ENCODE measurements at places on chromosomes 3 and 15.

DNA sequence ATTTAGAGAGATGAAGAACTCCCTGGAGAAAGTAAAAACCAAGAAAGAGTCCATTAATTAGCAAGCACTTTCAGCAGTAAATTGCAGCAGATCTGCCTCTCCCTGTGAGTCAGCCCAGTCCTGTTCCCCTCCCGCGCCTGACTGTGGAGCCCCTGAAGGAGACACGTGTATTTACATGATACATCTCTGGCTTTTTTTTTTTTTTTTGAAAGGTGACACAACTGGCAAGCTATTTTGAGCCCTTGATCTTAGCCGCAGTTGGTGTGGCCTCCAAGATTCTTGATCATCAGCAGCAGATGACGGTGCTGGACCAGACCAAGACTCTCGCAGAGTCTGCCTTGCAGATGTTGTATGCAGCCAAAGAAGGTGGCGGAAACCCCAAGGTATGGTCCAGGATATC, 271.8 kb upstream of the TPM1 start:
- DNase-seq: peak; percentile 91

GRCh38 chr3:197520311-197521276, 35.2 kb downstream of the BDH1 start:
- peak; percentile 29 for DNase-seq

DNA sequence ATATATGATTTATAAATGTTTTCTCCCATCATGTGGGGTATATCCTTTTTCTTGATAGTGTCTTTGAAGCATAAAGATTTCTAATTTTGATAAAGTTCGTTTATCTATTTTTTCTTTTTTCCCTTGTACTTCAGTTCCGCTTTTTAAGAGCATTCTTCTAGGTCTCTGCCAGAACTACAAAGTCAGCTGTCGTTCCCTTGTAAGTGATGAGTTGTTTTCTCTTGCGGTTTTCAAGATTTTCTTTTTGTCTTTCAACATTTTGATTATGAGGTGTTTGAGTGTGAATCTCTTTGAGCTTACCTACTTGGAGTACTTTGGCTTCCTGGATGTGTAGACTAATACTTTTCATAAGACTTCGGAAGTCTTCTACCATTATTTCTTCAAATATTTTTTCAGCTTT, 9.3 kb upstream of the PRICKLE2 start:
- no peak for DNase-seq

- DNase-seq: peak; percentile 50
Measured at GRCh38 chr3:143951351-143951971, 20.2 kb upstream of the DIPK2A start.

DNA sequence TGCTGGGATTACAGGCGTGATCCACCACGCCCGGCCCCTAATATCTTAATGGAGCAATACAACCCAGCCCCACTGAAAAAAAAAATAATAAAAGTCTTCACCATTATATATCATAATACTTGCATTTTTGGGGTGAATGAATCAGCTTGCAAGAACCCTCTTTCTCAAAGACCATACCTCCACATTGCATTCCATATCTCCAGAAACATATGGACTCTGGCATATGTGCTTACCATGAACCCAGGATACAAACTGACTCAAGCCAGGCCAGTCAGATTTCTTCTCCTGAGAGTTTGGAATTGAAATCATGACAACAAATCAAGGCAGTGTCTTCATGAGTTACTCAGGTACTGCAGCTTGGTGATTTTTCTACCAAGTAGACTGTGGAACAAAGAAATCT, 101.2 kb downstream of the FRMD5 start:
- no peak for DNase-seq

DNA sequence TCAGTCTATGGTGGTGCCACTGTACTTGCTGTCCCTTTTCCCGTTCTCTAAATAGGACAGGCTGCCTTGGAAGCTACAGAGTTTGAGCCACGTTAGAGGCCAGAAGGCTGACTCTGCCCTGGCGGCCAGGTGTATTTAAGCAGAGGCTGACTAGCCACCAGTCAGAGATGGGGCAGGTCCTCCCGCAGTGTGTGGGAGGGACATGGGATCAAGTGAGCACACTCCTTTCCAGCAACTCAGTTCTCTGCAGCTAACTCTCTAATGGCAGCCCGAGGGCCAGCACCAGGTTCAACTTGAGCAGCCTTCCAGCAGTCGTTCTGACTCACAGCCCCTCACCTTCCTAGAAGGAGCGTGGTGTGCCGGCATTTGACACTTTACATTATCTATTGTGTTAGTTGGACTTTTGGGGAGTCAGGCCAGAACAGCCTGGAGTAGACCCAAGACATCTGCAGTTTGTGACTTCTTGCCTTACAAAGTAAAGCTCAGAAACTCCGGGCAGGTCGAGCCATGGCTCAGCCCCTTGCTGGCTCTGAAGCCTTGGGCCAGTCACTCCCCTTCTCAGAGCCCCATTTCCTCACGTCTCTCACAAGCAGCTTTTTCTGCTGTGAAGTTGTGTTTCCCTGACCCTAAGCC, 46.7 kb upstream of the MYZAP start:
- DNase-seq: no peak

GRCh38 chr3:141442446-141442845, 44.4 kb upstream of the RASA2 start:
- DNase-seq: no peak

GRCh38 chr3:90092994-90093393, 985.6 kb downstream of the EPHA3 start:
- peak; percentile 3 for DNase-seq

DNA sequence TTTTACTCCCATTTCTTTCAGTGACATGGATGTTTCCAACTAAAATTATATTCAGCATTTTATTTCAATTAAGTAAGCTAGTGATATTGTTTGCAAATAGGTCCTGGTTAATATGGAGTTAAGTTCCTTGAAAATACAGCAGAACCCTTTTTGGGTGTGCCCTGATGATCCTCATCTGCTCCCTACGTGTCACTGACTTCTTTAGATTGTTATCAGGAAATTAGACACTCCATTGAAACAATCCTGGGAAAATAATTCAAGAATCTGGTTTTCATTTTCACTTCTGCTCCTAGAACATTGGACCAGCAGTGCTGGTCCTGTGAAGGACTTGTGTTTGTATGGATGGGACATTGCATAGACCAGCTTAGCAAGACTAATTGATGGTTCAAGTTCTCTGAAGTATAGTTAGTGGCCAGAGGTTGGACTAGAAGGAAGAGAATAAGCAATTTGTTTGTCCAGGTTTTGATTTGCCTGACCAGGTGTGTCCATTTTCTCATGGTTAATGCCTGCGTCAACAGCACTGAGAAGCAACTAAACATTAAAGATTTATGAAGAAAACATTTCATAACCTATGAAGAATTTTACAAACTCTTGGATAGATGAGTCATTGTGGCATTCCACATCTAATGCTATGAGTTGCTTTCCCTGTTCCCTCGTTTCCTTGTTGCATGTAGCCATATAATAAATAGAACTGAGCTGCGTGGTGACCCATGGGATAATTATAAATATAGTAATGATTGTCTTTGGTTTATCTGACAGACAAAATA, 95.8 kb downstream of the ZPLD1 start:
- DNase-seq: peak; percentile 6

- no peak for DNase-seq
Measured at GRCh38 chr15:85276508-85276907, 103.9 kb upstream of the AKAP13 start.

DNA sequence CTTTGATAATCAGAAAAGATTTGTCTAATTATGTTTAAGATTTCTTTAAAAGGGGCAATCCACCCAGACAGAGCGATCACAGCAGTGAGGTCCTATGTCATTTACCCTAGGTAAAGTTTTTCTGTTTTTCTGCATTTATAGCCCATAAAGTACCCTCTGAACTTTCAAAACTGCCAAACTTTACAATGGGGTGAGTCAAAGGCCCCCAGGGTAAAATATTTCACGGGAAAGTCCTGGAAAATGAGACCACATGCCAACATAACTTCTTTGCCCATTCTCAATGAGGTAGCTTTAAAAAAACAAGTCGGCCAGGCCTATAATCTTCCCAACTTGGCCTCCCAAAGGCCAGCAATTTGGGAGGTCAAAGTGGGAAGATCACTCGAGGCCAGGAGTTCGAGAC, 53.0 kb downstream of the SUCLG2 start:
- DNase-seq: no peak
